Osteoblast (primary cell): ENCODE measurements at places on chromosomes 7 and 10.

GRCh38 chr7:37943905-37944736 is 23.7 kb downstream of the EPDR1 start:
- no peak for DNase-seq

DNA sequence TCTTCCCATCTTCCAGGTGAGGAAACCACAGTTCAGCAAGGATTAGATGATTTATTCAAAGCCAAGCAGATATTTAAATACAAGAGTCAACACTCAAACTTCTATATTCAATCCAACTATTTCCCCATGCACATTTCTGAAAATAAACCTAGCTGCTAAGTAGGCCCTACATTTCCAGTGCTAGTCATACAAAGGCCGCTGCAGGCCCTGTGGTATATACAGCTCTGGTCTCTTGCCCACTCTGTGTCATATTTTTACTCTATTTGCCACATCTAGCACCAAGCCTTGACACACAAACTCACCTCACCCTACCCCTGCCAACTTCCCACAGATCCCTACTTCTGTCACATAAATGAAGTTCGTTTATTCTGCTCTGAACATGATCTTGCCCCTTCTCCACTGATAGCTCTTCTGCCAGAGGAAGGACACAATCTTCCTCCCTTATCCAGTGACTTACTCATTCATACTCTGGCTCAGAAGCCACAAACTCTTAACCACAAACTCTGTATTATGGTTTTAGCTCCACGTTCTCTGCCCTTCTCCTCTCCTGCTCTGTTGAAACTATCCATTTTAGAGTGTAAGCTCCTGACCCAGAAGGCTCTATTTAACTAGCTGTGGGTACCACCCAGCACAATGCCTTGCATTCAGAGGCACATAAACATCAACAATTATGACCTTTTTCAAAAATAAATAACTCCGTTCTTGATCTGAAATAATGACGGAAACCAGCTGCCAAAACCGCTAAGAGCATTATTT is 180.7 kb downstream of the CPEB3 start:
- peak; percentile 95 for DNase-seq

GRCh38 chr7:31000161-31000693 is 36.5 kb downstream of the GHRHR start:
- DNase-seq: no peak

DNA sequence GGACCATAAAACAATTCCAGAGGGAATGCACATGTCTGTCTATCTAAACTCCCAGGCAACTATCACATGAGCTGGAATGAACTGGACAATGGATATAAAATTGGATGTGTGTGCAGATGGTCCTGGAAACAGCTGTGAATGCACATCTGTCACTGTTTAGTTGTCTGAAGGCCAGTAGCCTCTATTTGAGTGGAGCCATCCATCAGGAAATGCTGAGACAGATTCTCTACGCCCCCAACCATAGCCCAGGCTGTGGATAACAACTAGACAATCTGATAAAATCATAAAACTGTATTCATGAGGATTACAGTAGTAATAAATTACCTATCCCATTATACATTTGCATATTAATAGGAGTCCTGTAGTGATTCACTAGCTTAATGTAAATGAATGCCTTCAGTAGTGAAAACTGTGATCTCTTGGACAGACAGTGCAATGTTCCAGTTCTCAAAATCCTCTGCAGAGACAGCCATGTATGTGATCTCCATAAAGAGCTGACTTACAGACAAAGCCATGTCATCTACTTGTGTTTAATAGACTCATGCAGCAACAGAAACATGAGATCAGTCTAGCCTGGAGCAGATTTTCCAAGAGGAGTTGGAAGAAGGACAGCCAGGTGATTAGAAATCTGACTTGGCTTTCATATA is 907.6 kb downstream of the KCNMA1 start:
- DNase-seq: no peak

GRCh38 chr10:71255808-71256660 is 43.7 kb downstream of the UNC5B start:
- peak; percentile 96 for DNase-seq

GRCh38 chr10:60387531-60387930 is 2.1 kb downstream of the ANK3 start:
- no peak for DNase-seq

DNA sequence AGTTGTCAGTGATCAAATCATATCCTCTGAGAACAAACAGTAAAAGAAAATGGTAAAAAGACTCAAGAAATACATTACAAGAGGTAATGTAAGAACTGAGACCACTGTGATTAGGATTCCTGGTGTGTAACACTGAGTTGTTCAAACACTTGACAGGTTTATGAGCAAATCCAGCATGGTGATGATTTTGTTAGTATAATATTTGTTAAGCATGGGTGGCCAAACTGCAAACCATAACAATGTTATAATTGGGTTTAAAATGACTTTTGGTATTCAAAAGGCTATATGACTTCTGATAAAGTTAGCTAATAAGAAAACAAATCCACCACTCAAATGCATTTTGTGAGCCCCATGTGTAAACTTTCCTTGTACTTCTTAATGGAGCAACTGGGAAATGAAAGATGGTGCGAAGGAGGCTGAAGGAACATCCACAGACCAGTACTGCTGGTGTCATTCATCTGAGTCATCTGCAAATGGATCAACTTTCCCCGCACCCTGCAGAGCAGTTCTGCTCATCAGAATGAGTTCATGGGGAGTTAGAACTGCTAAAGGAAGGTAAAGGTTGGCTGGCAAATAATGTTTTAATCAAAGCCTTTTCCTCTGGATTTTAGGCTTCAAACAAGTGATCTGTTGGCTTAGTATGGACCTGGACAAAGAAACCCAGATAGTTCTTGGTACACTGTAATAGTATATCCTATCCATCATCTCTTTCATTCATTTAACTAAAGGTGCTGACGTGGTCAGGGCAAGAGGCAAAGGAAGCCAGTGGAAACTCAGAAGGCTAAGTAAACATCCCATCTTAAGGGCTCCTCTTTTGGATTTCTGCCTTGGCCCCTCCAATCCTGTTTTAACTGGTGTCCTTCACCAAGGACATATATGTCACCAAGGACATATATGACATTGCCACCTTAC is 45.0 kb downstream of the AFAP1L2 start:
- DNase-seq: no peak

DNA sequence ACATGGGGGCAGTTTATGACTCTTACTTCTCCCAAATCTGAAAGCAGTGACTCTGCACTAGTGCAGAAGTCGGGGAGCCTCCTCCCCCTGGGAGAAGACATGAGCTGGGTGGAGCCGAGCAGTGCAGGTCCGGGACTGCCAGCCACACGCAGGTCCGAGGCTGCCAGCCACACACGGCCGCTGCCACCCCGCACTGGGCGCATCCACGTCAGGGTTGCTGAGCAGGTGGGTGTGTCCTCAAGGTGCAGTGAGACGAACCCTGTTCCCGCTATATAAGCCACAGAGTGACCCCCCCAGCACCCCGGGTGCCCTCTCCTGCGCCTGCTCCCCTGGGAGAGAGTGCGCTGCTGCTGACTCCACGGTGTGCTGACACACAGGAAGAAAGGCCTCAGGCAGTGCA is 430.2 kb downstream of the PTPRN2 start:
- DNase-seq: no peak

DNA sequence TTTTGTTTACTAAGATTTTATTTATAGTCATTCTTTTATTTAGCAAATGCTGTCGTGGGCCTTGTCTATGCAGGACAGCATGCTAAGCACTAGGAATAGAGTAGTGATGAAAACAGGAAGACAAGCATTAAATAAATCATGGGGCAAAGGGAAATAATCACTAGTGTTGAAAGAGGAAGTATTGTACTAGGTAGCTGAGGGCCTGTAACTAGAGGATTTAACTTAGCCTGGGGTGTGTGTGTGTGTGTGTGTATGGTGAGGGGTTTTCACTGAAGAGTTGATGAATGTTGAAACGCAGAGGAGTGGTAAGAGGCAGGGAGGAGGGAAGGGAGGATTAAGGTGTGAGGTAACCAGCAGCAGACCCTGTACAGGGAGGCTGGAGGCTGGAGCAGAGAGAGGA is 446.4 kb downstream of the SDK1 start:
- no peak for DNase-seq

DNA sequence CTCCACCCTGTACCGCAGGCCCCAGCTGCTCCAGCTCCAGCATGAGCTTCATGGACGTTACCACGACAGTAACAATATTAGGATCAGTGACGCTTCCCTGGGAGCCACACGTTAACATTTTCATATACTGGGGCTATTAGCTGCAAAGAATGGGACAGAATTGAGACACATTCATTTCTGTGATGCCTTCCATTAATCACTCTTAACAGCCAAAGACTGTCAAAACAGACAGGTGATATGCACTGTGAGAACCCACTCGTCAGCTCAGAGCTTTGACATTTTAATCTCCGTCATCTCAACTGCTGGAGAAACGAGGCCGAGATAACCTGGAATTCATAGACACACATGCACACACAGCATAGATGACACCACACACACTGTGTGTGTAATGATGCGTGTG is 408.4 kb upstream of the SHH start:
- DNase-seq: no peak

GRCh38 chr10:86961481-86962091 is 3.2 kb downstream of the SNCG start:
- peak; percentile 85 for DNase-seq

- DNase-seq: no peak
These were observed 69.1 kb upstream of the FOXP2 start for GRCh38 chr7:114345494-114345893.

DNA sequence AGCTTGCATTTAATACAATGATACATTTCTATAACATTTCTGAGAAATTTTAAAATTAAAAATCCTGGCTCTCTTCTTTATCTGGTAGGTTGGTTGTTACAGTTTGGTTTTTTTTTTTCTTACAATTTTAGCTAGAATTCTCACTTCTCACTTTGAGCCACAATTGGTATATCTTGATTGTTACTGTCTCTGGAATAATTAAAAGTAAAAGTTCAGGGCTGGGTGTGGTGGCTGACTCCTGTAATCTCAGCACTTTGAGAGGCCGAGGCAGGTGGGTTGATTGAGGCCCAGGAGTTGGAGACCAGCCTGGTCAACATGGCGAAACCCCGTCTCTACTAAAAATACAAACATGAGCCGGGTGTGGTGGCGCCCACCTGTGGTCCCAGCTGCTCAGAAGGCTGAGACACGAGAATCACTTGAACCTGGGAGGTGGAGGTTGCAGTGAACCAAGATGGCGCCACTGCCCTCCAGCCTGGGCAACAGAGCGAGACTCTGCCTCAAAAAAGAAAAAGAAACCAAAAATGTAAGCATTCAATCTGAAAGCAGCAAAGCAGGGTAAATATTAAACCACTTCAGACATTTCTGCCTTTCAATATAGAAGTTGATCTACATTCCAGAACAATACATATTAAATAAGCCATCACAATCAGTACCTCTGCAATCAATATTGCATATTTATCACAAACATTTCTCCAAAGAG is 88.6 kb upstream of the PFKP start:
- DNase-seq: no peak

- DNase-seq: no peak
These were observed 135.0 kb downstream of the RALA start for GRCh38 chr7:39758234-39758970.

DNA sequence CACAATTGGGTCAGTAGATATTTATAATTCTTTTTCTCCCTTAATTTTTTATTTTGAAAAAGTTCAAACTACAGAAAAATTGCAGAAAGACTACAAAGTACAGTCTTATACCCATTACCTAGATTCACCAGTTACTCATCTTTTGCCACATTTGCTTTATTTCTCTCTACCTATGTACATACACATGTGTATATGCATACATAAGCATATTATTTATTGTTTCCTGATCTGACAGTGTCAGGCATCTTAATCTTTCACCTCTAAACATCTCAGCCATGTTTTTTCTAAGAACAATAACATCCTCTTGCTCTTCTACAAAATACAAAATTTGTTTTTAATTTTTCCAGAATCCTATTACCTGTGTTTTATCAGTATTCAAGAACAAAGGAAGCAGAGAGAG is 68.4 kb upstream of the OIT3 start:
- no peak for DNase-seq

DNA sequence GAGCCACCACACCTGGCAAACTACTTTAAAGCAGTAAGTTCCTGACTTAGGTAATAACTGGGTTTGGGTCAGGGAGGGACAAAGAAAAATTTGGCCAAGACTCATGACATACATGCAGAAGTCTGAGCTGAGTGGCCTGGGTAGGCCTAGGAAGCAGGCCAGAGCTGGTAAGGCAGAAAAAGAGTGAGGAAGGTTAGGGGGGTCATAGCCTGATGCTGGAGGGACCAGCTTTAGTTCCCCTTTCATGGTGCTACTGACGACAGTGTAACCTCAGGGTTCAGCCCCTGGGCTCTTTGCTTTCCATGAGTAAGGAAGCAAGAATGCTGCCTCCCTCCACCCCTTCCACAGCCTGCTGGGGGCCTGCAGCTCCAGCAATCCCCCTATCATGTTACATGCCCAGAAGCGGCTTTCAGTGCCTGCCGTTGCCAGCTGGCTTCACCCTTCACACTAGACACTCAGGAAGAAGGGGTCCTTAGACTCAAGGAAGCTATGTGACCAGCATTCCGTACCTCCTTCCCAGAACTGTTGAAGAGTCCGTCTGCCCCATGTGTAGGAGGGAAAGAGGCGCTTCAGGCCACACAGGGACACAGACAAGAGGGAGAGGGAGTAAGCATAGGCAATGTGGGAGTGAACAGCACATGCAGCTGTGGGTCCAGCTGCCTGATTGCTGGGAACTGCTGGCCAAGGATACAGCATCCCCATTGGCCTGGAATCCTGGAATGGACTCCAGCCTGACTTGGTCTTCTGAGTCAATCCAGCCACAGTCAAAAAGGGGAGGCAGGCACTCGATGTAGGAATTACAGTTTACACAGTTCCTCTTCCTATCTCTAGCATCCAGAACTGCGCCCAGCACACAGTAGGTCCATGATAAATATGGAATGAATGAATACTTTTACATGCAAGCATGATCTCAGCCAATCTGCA is 4.1 kb upstream of the PLAU start:
- peak; percentile 95 for DNase-seq

- peak; percentile 58 for DNase-seq
These were observed 38.5 kb downstream of the CDK1 start for GRCh38 chr10:60816628-60817397.

DNA sequence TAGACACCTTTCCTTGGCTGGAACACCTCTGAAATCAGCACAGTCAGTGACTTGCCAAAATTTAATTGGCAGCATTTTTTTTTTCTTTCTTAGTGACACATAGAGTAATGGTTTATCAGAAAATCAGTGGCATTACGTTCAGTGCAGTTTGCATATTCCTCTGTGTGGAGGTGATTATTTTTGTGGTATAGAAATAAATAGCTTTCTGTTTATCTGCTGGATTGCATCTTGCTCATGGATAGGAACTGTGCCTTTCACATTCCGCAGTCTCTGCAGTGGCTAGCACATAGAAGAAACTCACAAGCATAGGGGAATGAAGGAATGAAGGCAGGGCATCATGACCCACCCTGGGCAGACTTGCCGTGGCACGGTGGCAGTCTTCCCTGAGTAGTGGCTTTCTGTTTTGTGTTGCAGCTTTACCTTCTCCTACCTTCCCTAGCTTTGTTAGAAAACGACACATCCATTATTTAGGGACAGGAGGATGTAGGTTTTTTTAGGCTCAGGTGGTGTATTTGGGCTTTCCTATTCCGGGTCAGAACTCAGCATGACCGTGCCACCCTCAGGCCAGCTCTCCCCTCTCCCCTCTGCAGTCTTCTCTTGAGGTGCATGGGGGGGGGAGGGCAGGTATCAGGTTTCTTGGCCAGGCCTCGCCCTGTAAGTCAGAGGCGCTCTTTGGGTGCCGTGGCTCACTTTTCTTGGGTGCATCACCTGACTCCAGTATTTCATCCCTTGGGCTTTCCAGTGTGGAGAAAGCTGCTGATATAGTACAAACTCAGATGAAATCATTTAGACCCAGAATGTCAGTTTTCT is 112.5 kb upstream of the GJD4 start:
- DNase-seq: no peak

- no peak for DNase-seq
These were observed 580.1 kb downstream of the GRID1 start for GRCh38 chr10:85786401-85786899.

GRCh38 chr10:123726836-123727235 is 60.7 kb downstream of the GPR26 start:
- DNase-seq: no peak
